H4 (cell line): ENCODE measurements at places on chromosomes 16 and 17. TPM values are rescaled to one million over a fixed set of nuclear protein-coding genes. Genes with fewer than 3 reads are reported as not detected.

The TEKT1 gene
- not detected in 2 replicates for total RNA-seq

The SLC38A8 gene
- total RNA-seq = not detected in 2 replicates

The SDR42E1 gene
- total RNA-seq = not detected in 2 replicates

The SOCS1 gene
- total RNA-seq = 0.39 and 1.3 TPM in 2 replicates

The NPIPA2 gene
- total RNA-seq = not detected in 2 replicates

The HAP1 gene
- total RNA-seq = 0.06 TPM in 1 of 2 replicates, not detected in the other

The BOLA2 gene
- 11.1 and 14.8 TPM in 2 replicates for total RNA-seq

The STH gene
- total RNA-seq = not detected in 2 replicates

The HOXB5 gene
- 0.43 TPM in 1 of 2 replicates, not detected in the other for total RNA-seq

The NPIPA3 gene
- total RNA-seq = 1.9 TPM in 1 of 2 replicates, not detected in the other

The TNFSF13 gene
- 0.43 TPM in 1 of 2 replicates, not detected in the other for total RNA-seq

The SPATA32 gene
- 0.21 TPM in 1 of 2 replicates, not detected in the other for total RNA-seq

The GSDMA gene
- not detected in 2 replicates for total RNA-seq

The PRSS8 gene
- 0.04 TPM in 1 of 2 replicates, not detected in the other for total RNA-seq

The PLEKHG4 gene
- 2.4 and 6.7 TPM in 2 replicates for total RNA-seq

The TOM1L1 gene
- 51.0 and 70.0 TPM in 2 replicates for total RNA-seq

The PLA2G10 gene
- not detected in 2 replicates for total RNA-seq

The CLEC16A gene
- 4.5 and 7.2 TPM in 2 replicates for total RNA-seq

The ZMYND15 gene
- not detected in 2 replicates for total RNA-seq

The ASGR2 gene
- 0.10 TPM in 1 of 2 replicates, not detected in the other for total RNA-seq

The RASL10B gene
- 6.2 and 6.4 TPM in 2 replicates for total RNA-seq

The TLCD3B gene
- 0.04 TPM in 1 of 2 replicates, not detected in the other for total RNA-seq

The MYH3 gene
- 0.04 TPM in 1 of 2 replicates, not detected in the other for total RNA-seq

The VAT1L gene
- total RNA-seq = 6.1 and 6.4 TPM in 2 replicates

The CFAP97D1 gene
- not detected in 2 replicates for total RNA-seq

The ABI3 gene
- total RNA-seq = not detected in 2 replicates

The NPW gene
- total RNA-seq = 2.7 TPM in 1 of 2 replicates, not detected in the other

The ST6GALNAC1 gene
- total RNA-seq = not detected in 2 replicates

The ADAMTS18 gene
- 0.10 and 0.21 TPM in 2 replicates for total RNA-seq

The ARL5C gene
- not detected in 2 replicates for total RNA-seq

The C17orf67 gene
- total RNA-seq = 0.41 and 0.72 TPM in 2 replicates

The HSD3B7 gene
- total RNA-seq = 0.68 and 1.0 TPM in 2 replicates

The ARHGDIA gene
- total RNA-seq = 78.2 and 78.9 TPM in 2 replicates

The MAP2K3 gene
- 5.8 and 7.6 TPM in 2 replicates for total RNA-seq

The CCDC47 gene
- 50.4 and 69.3 TPM in 2 replicates for total RNA-seq

The CHST6 gene
- total RNA-seq = 0.04 TPM in 2 replicates

The TNFRSF17 gene
- not detected in 2 replicates for total RNA-seq

The ARL4D gene
- 6.1 and 8.4 TPM in 2 replicates for total RNA-seq

The G6PC1 gene
- not detected in 2 replicates for total RNA-seq

The SLC2A4 gene
- total RNA-seq = 0.17 and 0.23 TPM in 2 replicates

The APOBR gene
- total RNA-seq = not detected in 2 replicates

The BMERB1 gene
- total RNA-seq = 12.5 and 16.4 TPM in 2 replicates

The SMARCE1 gene
- 68.5 and 92.5 TPM in 2 replicates for total RNA-seq

The UBB gene
- 1,938 and 1,951 TPM in 2 replicates for total RNA-seq

The GRAPL gene
- total RNA-seq = not detected in 2 replicates

The C16orf96 gene
- total RNA-seq = not detected in 2 replicates

The PDP2 gene
- 9.8 and 20.3 TPM in 2 replicates for total RNA-seq

The SLFN12L gene
- total RNA-seq = 0.06 and 0.31 TPM in 2 replicates

The NPIPB13 gene
- total RNA-seq = 0.43 and 0.46 TPM in 2 replicates

The TMEM11 gene
- 15.7 and 33.0 TPM in 2 replicates for total RNA-seq

The HSPB9 gene
- not detected in 2 replicates for total RNA-seq
